NAMALWA (cell line): ENCODE measurements at places on chromosomes 7 and 10.

- no peak for DNase-seq
Measured at GRCh38 chr7:134637934-134638719, 8.5 kb upstream of the BPGM start.

DNA sequence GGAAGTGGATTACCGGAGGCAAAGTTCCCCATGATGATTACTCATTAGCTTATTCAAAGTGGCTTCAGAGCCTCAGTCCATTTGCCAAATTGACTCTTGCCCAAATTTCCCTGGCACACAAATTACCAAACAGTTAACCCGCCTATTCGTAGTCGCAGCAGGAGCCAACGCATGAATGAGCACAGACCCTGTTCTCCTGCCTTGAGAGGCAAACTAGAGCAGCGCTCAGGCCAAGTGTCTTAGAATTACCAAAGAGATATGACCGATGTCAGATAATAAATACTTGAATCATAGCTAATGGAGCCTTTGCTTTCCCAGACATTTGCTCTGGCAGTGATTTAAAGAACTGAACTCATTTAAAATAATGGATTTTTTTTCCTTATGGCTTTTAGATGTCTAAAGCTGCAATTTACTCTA, 64.9 kb downstream of the CTTNBP2 start:
- DNase-seq = no peak

- DNase-seq = no peak
Measured at GRCh38 chr10:63137306-63137705, 4.2 kb downstream of the NRBF2 start.

GRCh38 chr10:62057850-62058249, 156.4 kb downstream of the ARID5B start:
- DNase-seq = no peak

- peak; percentile 79 for DNase-seq
Measured at GRCh38 chr10:99612167-99612831, 7.9 kb downstream of the SLC25A28 start.

DNA sequence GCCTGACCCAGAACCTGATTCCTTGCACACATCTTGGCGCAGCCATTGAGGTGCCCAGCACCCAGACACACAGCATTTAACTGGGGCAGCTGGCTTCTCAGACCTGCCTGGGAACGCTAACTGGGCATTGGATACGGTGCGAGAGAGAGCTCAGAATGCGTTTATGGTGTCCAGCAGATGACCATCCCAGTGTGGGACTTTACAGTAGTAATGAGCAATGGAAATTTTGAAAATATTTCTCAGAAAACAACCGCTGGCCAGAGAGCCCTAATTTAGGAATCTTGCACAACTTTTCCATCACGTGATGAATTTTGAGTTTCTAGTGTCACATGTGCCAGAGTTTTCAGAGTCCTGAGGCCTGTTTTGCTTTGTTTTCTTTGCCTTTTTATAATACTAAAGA, 78.2 kb upstream of the SEC61G start:
- no peak for DNase-seq

- DNase-seq = no peak
Measured at GRCh38 chr7:91285696-91286355, 21.6 kb downstream of the FZD1 start.

GRCh38 chr7:2106924-2107323, 125.8 kb downstream of the MAD1L1 start:
- DNase-seq = no peak

DNA sequence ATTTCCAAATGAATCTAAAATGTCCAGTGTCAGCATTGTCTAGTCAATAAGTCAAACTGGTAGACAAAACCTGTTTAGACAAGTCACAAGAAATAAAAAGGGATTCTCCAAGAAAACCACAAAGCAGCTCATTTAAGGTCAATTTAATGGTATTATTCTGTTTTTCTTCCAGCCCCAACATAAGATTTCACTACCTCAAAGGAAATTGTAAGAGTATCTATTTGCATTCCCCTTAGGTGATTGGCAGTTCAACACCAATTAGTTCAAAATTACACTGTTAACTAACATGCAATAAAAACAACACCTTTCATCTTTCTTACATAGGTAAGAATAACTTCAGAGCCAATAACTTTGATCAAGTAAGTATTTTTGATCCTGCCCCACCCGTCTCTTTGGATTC, 106.3 kb downstream of the RNF32 start:
- DNase-seq = no peak

DNA sequence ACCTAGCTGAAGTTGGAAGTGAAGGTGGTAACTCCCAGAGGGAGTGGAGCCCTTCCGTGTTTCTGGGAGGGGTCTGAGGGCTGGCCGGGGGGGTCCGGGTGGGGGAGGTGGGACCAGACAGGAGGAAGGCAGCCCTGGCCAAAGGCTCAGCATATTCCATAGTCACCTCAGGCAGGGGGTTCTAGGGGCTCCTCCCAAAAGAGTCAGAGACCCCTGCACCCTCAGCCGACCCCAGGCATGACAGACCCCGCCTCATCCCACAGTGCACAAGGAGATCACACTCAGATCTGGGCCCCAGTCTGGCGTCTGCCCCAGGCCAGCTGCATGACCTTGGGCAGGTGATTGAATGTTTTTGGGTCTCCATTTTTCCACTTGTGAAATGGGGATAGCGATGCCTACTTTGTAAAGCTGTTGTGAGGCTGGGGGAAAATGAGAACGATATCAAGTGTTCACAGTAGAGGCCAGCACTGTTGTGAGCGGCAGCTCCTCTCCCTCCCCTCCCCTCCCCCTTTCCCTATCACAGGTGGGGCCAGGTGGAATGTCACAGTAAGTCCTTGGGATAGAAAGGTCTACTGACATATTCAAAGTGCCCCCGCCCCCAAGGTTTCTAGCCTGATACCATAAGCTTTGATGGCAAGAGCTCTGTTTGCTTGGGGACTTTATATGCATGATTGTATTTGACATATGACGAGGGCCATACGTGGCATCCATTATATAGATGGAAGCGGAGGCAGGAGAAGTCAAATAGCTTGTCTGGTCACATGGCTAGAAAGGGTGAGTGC, 33.3 kb downstream of the DNAJB12 start:
- DNase-seq = peak; percentile 36

DNA sequence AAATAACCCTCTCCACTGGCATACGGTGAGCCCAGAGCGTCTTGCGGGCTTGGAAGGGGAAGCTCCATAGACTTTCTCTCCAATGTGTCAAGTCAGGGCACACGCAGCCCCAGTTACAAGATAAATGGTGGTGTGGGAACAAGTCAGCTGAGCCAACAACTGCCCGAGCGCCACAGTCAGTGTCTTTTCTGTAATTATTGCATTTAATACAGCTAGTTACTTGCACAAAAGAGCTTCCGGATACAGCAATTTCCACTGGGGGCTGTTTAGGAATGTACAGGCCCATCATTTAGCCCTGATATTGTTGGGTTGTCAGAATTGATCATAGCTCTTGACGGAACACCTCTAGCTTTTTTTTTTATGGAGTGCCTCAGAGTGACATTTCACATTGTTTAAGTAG, 193.5 kb upstream of the SP8 start:
- no peak for DNase-seq

GRCh38 chr7:80637911-80638765, at the start of gene CD36:
Gene CD36, plus strand, starts transcription at chr7:80638642. Its CDS starts 8,099 bp downstream, at chr7:80646741.
- DNase-seq = no peak

DNA sequence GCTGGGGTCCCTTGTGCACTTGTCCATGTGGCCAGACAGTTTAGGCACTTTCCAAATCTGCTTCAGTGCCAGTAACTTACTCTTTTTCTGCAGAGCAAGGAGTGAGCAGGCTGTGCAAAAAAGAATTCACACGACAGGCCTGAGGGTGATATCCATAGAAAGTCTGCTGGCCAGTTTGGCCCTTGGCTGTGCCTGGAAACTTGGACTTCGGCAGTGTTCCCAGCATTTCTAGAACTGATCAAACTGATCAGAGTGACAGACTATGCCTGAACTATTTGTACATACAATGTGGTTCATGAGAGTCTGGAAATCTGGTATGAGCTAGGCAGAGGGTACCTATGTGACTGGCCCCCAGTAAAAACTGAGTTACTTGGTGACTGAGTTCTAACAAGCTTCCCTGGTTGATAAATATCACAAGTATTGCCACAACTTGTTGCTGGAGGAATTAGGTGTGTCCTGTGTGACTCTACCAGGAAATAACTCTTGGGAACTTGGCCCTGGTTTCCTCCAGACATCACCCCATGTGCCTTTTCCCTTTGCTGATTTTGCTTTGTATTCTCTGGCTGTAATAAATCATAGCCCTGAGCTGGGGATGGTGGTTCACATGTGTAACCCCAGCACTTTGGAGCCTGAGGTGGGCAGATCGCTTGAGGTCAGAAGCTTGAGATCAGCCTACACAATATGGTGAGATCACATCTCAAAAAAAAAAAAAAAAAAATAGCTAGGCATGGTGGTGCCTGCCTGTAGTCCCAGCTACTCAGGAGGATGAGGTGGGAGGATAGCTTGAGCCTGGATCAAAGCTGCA, 3.3 kb upstream of the DENND10 start:
- DNase-seq = no peak

DNA sequence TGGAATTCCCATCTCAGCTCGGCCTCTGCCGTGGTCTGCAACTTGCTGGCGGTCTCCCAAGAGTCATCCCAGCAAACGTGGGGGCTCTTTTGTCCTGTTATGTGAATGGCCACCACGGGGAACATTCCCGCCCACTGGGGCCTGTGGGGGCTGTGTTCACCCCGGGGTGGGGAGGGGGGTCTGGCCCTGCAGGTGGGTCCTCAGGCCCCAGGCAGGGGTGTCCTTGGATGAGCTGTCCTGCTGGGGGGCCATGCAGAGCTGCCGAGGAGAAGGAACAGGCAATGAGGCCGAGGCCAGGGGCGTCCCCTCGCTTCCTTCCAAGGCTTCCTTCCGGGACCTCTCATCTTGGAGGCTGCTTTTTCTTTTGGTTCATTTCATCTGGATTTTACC, 24.4 kb upstream of the PITRM1 start:
- no peak for DNase-seq

- DNase-seq = no peak
Measured at GRCh38 chr10:12018438-12019282, 23.9 kb downstream of the UPF2 start.

DNA sequence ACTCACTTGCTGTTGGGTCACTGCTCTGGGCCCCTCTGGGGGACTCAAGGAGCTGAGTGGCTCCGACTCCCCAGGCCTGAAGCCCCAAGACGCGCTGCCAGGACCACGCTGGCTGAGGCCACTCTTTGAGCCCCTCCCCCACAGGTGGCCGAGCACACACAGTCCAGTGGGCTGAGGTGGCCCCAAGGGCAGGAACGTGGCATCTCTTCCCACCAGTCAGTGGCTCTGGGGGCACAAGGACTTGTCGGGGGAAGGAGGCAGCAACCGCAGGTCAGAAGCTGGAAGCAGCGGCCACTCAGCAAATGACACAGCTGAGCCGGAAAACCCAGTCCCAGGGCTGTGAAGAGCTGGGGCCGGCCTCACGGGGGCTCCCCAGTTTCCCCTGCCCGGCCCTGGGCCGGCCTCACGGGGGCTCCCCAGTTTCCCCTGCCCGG, 24.1 kb downstream of the GRIFIN start:
- peak; percentile 41 for DNase-seq
